ENCODE measurements at places on chromosomes 12 and 14. TPM values are rescaled to one million over a fixed set of nuclear protein-coding genes. Genes with fewer than 3 reads are reported as not detected.

DLGAP5 gene
- total RNA-seq = 56.0 TPM

ACVRL1 gene
- 1.4 TPM for total RNA-seq

ZNF140 gene
- total RNA-seq = 4.0 TPM

DNA sequence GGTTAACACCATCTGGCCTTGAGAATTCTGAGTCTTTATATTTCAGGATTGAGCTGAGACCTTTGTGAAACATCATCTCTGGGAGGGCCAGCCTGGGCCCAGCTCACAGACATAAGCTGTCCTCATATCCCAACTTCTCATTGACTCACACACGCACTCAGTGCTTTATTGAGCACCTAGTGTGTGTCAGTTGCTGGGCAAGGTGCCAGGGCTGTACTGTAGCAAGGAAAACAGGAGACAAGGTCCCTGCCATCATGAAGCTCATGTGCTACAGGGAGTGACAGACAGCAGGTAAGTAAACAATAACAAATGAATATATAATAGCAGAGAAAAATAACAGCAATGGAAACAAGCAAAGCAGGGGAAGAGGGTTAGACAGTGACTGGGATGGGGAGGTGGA, 30.5 kb upstream of the CCDC63 start:
- no peak for DNase-seq

GRCh38 chr12:132284071-132284826, 45.1 kb downstream of the GALNT9 start:
- no peak for DNase-seq

GRCh38 chr14:105034315-105035039, 13.6 kb upstream of the CDCA4 start:
- no peak for DNase-seq

DNA sequence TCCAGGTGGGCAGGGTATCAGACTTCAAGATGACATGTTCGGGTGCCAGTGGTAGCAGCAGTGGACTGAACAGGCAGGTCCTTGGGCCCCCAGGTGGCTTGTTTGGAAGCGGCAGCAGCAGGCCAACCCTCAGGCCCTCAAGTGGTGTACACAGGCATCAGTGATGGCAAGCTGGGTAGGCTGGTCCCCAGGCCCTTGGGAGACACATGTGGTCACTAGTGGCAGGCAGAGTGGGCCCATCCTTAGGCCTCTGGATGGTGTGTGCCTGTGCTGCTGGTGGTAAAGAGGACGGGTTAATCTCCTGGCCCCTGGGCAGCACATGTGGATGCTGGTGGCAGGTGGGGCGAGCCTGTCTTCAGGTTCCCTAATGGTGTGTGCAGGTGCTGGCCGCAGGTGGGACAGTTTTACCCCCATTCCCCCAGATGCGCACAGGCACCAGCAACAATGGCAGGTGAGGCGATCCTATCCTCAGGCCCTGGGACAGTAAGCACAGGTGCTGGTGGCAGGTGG, 8.0 kb downstream of the OAS2 start:
- DNase-seq = no peak

GRCh38 chr14:95310635-95311380, 8.9 kb downstream of the CLMN start:
- no peak for DNase-seq

- DNase-seq = no peak
These were observed 6.3 kb downstream of the NUAK1 start for GRCh38 chr12:106132175-106133135.
